ENCODE measurements at places on chromosomes 2 and 18.

GRCh38 chr2:102346381-102347130 lies 9.0 kb upstream of the IL18R1 start:
- no peak for DNase-seq

DNA sequence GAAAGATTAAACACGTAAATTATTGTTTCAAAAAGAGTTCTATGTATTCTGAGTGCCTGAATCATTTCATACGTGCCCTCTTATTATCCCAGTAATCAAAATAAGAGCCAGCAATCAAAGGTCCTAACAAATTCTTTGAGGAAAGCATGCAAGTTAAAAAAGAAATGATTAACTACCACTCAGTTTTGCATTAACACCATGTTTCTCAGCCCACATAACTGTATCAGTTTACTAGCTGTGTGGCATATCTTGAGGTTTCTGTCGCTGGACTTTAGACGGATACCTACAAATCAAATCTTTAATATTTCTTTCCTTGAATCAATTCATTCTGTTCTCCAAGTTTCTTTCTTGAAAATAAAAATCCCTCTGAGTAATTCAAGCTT lies 668.9 kb upstream of the CHAC2 start:
- no peak for DNase-seq

- DNase-seq = no peak
Observed at GRCh38 chr2:128607911-128608506, 289.3 kb upstream of the HS6ST1 start.

DNA sequence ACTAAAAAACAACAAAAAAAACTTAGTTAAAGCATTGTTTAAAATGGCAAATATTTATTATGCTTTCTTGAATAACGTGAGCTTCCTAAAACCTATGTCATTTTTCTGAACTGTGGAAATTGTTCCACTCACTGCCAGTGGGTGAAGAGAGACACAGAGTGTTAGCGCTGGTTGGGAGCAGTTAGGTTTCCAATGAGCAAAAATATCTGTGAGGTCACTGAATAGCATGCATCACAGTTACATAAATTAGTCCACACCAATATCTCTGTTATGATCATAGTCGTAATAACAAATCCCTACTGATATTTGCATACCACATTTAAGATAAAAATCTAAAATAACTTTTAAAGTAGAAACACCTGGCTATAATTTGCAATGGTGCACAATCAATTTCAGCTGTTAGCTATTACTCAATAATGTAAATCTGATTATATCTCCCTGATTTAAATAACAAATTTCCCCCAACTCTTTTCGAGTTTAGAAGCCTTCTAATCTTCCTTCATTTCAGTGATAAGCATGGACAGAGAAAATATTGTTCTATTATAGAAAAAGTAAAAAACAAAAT lies 1094.0 kb upstream of the KLHL29 start:
- no peak for DNase-seq

GRCh38 chr2:16774980-16775898 lies 109.6 kb upstream of the CYRIA start:
- DNase-seq = peak; percentile 33

All from HuH-7.5 (cell line).